ENCODE measurements at places on chromosomes 11 and 22.
A peak's percentile ranks its signal among the peaks of the same experiment; 100 is the strongest.

DNA sequence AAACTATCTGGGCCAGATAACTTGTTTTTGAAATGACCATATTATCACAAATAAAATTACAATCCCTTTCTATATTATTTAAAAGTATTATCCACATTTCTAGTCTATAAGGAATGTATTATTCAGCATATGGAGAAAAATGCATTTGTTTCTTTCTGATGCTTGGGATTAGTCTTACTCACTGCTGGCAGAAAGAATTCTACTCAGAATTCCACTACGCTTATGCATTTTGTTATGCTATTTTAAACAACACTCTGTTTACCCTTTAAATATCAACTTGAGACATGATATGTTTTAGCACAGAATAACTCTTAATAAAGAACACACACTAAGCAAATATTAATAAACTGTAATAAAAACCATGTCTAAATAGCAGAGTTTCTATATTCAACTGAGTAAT lies 77.6 kb upstream of the ANO3 start:
- DNase-seq, result no peak

DNA sequence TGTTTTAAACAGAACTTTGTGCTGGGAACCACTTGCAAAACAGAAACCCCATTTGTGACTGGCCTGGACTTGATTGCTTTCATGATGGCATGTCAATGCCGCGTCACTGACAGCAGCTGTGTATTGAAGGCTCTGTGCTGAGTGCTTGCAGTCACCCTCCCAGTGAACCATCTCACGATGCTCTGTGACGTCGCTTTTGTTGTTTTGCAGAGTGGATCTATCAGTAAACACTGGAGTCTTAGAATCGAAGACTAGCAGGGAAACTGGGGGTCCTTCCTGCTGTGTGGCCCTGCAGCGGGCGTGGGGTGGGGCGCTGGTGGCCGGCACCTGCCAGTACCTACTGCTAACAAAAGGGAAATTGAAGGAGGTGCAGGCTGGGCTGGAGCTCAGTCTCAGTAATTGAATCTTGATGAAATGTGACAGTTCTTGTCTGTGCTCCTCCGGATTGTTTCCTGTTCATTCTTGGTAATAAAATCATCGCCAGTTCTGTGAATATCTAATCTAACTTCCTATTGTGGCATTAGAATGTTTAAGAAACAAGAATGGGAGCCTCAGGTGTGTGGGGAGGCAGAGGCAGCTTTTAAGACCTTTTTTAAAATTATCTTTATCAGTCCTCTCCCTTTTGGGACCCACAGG lies 50.5 kb upstream of the PARVG start:
- DNase-seq, result no peak

GRCh38 chr11:35662061-35662648 lies 420 bp upstream of the TRIM44 start:
- DNase-seq, result peak; percentile 12

- DNase-seq, result no peak
Measured at GRCh38 chr11:16924826-16925560, 89.2 kb downstream of the PLEKHA7 start.

DNA sequence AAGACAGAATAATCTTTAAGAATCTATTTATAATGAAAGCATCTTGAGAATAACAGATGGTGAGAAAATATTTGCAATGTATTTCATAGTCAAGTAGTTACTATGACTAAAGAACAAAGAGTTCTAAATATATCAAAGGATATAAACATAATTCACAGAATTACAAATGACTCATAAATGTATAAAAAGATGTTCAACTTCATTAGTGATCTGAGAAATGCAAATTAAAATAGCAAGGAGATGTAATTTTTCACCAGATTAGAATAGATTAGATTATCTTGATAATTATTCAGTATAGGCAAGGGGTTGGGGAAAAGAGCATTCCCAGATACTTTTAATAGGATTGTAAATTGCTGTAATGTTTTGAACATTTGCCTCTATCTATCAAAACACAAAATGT lies 30.1 kb upstream of the PAMR1 start:
- no peak for DNase-seq

- no peak for DNase-seq
Measured at GRCh38 chr11:76225122-76225611, 18.9 kb upstream of the WNT11 start.

GRCh38 chr11:103887001-103887658 lies 149.3 kb upstream of the DDI1 start:
- no peak for DNase-seq

DNA sequence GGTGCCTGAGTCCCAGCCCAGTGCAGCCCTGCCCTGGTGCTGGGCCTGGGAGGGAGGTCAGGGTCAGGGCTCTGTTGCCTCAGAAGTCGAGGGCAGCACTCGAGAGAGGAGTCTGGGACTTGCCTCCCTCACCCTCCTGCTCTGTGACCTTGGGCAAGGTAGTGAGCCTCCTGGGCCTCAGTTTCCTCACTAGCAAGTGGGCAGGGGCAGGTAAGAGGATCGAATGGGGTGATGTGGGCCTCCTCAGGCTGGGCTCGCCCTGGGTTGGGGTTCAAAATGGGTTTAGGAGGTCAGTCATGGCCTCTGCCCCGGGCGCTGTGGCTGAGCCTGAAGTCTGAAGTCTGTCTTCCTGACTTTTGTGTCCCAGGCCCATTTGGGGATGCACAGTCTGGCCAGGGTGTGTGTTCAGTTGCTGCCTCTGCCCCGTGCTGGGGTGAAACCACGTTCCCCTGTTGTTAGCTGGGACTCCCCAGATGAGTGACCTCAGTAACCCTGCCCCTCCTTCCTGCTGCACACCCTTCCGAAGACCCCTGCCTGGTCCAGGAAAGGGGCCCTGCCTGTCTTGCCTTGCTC lies 40.9 kb upstream of the CELSR1 start:
- DNase-seq, result no peak

DNA sequence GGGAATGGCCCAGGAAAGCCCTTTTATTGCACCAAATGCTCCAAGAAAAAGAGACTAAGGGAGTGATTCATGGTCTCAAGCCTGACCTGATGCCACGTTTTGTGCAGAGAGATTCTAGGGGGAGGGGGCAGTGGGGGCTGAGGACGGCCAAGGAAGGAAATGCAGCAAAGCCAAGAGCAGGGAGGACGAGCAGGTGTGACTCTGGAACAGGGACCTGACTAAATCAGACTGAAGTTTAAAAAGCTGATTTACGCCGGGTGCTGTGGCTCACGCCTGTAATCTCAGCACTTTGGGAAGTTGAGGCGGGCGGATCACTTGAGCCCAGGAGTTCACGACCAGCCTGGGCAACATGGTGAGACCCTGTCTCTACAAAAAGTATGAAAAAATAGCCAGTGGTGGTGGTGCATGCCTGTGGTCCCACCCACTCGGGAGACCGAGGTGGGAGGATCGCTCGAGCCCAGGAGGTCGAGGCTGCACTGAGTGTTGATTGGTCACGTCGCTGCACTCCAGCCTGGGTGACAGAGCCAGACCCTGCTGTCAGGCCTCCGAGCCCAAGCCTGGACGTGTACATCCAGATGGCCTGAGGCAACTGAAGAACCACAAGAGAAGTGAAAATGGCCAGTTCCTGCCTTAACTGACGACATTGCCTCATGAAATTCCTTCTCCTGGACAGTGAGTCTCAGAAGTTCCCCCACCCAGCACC lies 10.8 kb upstream of the IFITM3 start:
- no peak for DNase-seq

DNA sequence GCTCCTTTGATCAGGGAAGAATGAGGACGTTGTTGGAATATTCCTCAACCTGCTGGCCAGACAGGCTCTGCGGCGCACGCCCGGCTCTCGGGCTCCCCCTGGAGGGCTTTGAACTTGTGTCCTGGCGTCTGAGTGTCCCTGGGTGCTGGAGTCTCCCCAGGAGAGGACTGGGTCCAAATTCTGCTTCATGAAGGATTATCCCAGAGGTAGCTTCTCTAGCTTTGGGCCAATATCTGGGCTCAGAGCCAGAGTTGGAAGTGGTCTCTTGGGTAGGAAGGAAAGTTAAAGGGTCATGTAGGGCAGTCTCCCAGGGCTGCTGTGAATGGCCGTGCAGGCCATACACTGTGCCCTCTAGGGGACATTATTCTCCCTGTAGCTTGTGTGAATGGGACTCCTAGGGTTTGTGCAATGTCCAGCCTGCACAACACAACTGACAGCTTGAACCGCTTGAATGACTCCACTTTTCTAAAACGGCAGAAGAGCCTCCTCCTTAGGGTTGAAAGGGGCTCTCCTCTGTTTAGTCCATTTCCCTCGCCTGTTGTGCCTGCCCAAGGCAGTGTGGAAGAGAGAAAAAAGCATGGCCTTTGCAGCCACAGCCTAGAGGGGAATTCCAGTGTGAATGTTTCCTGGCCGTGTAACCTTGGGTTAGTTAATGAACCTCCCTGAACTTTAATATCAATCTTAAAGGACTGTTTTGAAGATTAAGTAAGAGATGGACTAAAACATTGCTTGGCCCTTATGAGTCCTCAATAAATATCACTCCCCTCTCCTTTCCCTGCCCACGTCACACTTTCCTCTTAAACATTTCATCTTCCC lies 111.2 kb upstream of the THY1 start:
- peak; percentile 22 for DNase-seq

DNA sequence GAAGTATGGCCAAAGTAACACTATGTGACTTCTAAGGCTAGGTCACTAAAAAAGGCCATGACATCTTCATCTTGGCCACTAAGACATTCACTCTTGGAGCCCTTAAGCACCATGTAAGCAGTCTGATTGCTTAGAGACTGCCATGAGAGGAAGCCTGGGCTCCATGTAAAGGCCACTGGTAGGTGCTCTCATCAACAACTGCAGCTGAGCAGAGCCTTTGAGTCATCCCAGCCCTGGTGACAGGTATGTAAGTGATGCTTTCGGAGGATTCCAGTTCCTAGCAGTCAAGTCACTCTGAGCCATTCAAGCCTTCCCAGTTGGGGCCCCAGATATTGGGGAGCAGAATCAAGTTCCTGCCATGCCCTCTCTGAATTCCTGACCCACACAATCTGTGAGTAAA lies 26.2 kb downstream of the GAB2 start:
- DNase-seq, result no peak

GRCh38 chr22:39246690-39247332 lies 2.0 kb upstream of the PDGFB start:
- DNase-seq, result no peak

DNA sequence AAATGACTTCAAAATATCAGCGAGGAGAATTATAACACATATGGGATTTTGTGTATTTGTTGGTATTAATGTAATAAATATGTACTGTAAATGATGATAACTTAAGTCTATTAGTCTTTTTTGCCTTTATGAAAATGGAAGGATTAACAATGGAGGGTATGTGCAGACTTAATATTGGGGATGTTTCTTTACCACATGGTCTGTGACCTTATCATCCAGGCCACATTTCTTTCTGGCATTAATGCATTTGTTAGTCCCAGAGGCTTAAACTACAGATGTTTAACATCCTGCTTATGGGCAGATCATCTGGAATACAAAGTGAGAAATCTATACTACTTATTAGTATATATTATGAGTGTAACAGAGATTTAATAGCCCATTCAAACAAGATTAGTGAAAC lies 64.6 kb downstream of the SOX6 start:
- DNase-seq, result no peak

DNA sequence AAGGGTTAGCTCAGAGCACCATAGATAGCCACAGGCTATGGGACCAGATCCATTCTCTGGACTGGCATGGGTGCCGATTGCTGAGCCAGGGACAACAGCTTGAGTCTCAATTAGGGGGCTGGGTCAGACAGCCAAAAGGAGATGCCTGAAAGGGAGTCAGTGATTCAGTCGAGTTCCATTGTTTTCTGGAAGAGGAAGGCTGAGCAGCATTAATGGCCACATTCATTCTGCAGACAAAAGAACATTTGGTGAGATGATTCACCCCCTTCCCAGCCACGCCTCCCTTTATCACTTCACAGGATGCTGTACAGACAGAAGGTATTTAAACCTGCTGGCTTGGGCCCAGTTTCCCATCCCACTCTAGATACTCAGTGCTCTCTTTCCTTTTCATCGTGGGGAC lies 131.9 kb downstream of the ADAMTS15 start:
- no peak for DNase-seq

- no peak for DNase-seq
Measured at GRCh38 chr11:125542709-125543108, 26.6 kb upstream of the EI24 start.

GRCh38 chr11:78094250-78094649 lies 14.6 kb upstream of the NDUFC2 start:
- no peak for DNase-seq

GRCh38 chr11:74776546-74776945 lies 27.9 kb downstream of the RNF169 start:
- DNase-seq, result no peak

DNA sequence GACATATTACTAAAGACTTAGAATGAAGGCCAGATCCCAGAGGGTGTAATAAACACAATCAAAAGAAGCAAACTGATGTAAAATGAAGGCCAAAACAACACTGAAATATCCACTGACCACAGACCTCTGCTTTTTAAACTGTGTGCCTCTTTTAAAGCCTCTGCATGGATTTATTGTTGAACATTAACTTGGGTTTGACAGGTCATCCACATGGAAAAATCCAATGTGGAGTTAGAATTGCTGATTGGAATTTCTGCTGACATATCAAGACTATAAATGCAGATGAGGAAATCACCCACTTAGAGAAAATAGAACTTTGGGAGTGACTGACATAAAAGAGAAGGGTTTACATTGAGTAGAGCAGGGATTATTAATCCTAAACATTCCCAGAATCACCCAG lies 853.9 kb upstream of the RAG2 start:
- no peak for DNase-seq

- no peak for DNase-seq
Measured at GRCh38 chr11:125268611-125269010, 104.1 kb downstream of the PKNOX2 start.

- DNase-seq, result no peak
Measured at GRCh38 chr22:35493074-35493473, 47.6 kb upstream of the RASD2 start.

GRCh38 chr22:49357661-49358440 lies 469.8 kb downstream of the BRD1 start:
- no peak for DNase-seq

- DNase-seq, result peak; percentile 3
Measured at GRCh38 chr22:43343262-43343669, at the start of gene SCUBE1. Gene SCUBE1 (minus strand): TSS chr22:43343372. CDS start chr22:43343261, 111 bp downstream.

GRCh38 chr11:113877670-113878055 lies 2.3 kb upstream of the USP28 start:
- no peak for DNase-seq

DNA sequence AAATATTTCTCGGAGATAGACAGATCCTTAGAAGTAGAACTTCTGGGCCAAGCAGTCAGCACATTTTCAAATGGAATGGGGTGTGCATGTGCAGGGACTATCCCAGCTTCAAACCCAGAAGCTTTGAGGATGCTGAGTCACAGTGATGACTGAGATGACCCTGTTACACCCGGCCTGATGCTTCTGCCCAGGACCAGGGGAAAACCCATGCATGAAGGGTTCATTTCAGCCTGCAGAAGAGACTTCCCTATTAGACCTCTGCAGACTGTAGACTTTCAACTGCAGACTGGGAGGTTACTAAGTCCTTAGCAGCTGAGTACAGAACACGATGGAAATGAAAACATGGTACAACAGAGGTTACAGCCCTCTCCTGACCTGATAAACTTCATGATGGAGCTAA lies 3.6 kb upstream of the OR2AT4 start:
- DNase-seq, result no peak

GRCh38 chr11:13333456-13333957 lies 55.9 kb downstream of the BMAL1 start:
- DNase-seq, result no peak

GRCh38 chr11:65429724-65430405 lies 7.3 kb downstream of the NEAT1 start:
- no peak for DNase-seq

All from T follicular helper cell (primary cell).